Activated T-cell treated with anti-CD3 and anti-CD28 coated beads, Interleukin-2, amount 50 U/mL, for 4 hours (primary cell): ENCODE measurements at places on chromosomes 2 and 18. TPM values are rescaled to one million over a fixed set of nuclear protein-coding genes. Genes with fewer than 3 reads are reported as not detected.

- DNase-seq = no peak
Observed at GRCh38 chr2:85705680-85706039, 11.5 kb downstream of the GNLY start.

DNA sequence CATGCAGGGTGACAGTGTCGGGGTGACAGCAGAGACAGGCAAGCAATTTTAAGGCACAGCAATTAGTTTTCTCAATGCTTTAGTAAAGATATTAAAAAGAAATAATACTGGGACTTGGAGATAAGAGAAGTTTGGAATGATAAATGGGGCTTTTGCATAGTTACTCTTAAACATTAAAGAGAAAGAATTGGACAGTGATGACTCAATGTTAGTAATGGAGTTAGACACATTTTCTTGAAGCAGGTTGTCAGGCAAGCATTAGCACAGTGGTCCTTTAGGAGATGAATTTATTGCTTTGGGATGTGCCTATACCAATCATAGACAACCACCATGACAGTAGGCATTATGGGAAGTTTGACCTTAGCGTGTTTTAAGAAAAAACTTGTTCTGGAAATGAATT is 228.3 kb upstream of the RAB12 start:
- no peak for DNase-seq

DNA sequence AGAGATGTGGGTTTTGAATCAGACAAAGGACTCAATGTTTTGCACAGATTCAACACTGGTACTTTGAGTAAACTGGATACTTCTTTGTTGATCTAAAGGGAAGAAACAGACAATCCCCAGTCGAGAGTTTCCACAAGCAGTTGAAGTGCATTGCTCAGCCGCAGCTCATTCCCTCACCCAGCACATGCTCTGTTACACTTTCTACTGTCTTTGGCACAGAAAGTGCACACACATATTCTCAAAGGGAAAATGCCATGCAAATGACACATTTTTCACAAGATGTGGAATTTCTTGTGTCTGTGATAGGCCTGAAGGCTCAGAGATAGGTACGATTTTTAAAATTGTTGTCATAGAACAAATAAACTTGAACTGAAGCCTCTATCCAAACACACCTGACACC is 258.9 kb upstream of the TRIB2 start:
- DNase-seq = no peak

ALPI gene
- total RNA-seq = not detected

DNA sequence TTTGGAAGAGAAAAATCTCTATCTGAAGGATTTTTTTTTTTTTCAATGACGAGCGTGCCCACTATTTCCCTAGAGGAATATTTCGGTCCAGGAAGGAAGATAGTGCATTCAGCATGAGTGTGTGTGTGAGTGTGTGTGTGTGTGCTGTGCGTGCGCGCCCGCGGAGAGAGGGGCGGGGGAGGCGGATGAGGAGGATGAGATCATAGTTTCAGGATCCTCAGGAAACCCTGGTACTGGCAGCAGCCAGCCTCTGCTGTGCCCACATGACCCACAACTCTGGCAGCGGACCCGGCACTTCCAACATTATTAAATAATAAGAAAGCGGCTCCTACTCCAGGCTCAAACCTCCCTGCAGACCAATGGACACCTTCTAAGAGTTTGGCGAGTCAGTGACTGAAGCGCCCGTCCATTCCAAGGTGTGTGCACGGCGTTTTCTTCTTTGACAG is 217.0 kb upstream of the DTNA start:
- DNase-seq = no peak

DNA sequence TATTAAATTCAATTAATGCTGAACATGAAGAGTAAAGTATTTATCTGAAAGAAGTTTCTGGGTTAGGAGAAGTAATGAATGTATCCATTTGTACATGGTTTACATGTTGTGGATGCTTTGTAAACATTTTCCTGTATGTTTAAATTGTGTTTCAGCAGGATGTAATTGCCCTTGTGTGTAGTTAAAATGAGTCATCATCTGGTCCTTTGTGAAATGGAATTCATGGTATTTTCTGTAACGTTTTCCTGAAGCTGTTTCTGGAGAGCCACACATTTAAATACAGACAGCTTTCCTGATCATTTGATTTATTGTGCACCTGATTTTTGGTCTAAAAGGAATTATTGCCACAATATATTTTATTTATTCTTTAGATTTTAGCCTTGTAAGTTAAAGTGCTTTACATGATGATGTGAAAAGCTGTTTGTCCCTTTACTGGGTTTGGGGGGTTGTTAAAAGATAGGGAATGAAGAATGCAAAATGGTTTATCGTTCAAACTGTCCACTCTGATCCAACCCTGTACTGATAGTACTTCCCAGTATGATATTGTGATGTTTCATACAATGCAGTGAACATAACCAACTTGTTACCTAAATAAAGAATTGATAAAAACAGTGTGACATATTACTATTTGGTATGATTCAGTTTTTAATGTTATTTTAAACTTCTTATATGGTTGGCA is 41.7 kb upstream of the SLC3A1 start:
- DNase-seq = no peak

DNA sequence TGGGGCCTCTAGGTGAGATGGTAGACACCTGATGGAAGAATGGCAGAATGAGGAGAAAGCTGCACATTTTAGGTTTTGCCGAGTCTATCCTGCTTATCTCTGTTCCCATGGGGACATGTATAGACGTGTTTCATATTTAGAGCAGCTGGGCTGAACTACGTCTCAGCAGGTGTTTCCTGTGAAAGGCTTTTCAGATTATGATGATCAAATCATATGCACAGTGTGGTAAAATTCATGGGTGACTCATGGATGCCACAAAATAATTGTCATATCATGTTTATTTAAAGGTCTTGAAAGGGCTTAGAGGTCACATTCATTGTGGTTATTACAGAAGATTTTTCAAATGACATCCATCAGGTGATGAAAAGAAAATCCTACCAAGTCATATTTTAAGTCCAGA is 90.5 kb downstream of the ICOS start:
- DNase-seq = no peak

DNA sequence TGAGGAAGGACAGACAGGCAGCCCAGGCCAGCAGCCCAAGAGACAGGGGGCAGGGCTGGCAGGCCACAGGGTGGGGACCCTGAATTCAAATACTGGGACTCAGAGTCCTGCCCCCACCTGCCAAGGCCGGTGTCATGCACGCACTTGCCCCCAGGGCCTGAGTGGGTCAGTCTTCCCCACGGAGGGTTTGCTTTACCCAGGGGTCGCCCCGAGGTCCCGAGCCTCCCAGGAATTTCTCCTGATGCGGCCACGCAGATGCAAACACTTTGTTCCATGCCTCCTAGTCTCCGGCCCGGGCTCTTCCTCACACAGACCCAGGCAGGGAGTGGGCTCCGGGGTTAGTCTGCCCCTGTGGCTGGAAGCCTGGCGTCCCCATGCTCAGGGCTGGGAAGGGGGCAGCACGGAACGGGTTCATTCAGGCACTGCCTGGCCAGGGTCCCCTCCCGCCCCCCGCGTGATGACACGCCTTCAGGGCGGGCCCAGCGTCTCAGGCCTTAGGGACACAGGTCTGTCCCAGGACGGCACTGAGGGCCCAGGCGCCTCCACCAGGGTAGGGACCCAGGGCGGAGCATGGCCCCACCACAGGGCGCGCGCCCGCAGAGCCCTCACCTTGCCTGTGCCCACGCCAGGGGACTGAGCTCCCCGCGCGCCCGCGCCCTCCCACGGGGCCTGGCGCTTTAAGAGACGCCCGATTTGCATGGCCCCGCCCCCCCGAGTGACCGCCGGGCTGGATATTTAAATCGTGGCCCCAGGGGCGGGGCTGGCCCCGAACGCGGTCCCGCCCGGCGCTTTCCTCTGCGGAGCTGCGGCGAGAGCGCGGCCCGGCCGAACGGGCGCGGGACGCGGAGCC is at the start of gene SNED1:
SNED1 (plus strand) TSS at position 763 of the 850 bp plus-strand sequence. CDS start 220 bp downstream, outside the sequence.
- DNase-seq = peak; percentile 38

DNA sequence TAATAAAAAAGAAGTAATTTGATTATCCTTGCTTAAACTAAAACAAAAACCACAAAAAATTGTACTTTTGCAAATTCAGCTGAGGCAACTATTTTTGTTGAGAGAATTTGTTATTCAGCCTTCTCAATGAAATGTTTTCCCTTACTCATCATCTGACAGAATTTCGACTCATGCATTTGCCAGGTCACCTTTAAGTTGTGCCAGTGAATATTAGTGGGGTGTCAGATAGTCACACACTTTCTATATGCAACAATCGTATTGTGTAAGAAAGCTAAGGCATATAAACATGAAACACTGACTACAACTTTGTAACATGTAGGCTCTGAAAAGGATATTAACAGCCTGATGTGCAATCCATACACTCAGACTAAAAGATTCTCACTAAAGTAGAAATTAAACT is 1653.1 kb upstream of the SLC39A10 start:
- no peak for DNase-seq

- DNase-seq = no peak
Observed at GRCh38 chr2:151922845-151923666, 94.8 kb upstream of the ARL5A start.

MARS2 gene
- total RNA-seq = 34.7 TPM

DNA sequence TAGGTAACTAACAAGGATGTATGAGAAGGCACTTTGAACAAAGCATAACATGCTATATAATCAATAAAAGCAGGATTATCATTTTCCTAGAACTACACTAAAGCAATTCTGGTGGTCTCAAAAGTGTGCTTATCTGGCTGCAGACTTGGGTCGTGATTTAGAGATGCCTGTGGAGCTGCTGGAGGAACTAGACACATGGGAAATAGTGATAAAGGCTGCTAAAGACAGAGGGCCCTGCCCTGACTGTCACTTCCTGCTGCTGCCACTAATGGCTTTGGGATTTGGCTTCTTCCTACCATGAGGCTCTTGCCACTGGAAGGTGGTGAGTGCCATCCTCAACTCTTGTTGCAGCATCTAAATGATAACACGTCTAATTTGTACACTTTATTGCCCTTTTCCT is 22.5 kb downstream of the TMEM178A start:
- DNase-seq = no peak

SLC9A2 gene
- total RNA-seq = 0.08 TPM

DNA sequence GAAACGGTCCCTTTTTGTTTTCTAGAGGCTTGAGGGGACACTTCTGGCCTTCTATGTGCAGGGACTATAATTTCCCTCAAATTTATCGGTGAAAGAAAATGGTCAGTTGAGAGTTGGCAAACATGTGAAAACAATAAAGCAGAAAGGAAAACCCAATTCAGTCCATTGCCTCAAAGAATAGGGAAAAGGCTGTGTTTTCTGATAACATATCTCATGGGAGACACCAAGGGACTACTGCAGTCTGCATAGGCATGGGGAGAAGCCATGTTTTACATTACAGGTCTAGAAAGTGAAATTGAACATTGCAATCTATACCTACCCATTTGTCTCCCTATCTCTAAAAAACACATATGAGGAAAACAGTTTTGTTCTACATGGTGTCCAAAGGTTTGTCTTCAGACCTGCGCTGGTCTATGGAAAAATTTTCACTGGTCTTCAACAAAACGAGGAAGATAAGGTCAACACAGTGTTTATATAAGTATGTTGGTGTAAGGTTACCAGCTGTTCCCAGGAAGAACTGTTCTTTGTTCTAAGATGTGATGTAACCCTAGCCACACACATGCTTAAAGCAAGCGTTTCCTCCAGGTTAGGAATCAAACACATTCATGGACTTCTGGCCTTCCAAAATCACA is 179.7 kb downstream of the MREG start:
- DNase-seq = no peak

DNA sequence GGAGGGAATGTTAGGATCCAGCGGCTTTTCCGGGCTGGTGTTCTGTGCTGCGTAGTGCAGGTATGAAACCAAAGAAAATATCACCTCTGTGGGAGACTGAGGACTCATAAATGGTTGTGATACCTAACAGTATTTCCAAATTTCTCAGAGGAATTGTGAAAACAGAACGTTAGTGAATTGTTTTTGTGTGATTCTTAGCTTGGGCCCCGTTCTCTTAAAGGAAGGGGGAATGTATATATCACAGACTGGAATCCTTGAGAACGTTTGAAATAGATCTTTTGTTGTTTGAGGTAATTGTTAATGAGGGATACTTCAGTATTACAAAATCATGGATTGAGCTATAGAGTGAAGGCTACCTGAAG is 834 bp downstream of the ZNF638 start:
- DNase-seq = no peak
